ENCODE measurements at places on chromosomes 5 and 9.

GRCh38 chr5:106680330-106680729 is 990.4 kb downstream of the EFNA5 start:
- DNase-seq = no peak

- no peak for DNase-seq
Measured at GRCh38 chr5:103519550-103519949, 43.0 kb downstream of the NUDT12 start.

GRCh38 chr9:129406278-129407225 is 214.3 kb downstream of the C9orf50 start:
- DNase-seq = no peak

GRCh38 chr9:37971108-37971459 is 67.2 kb upstream of the SLC25A51 start:
- no peak for DNase-seq

DNA sequence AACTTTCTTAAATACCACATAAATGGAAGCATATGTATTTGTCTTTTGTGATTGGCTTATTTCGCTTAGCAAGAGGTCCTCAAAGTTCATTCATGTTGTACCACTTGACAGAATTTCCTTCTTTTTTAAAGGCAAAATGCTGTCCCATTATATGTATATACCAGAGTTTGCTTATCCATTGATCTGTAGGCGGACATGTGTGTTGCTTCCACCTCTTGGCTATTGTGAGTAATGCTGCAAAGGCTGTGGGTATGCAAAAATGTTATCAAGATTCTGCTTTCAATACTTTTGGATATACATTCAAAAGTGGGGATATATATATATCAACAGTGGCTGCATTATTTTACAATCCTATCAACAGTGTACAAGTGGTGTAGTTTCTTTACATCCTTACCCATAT is 271.0 kb downstream of the PRR16 start:
- DNase-seq = no peak

GRCh38 chr5:127041571-127041970 is 11.2 kb upstream of the MARCHF3 start:
- no peak for DNase-seq

DNA sequence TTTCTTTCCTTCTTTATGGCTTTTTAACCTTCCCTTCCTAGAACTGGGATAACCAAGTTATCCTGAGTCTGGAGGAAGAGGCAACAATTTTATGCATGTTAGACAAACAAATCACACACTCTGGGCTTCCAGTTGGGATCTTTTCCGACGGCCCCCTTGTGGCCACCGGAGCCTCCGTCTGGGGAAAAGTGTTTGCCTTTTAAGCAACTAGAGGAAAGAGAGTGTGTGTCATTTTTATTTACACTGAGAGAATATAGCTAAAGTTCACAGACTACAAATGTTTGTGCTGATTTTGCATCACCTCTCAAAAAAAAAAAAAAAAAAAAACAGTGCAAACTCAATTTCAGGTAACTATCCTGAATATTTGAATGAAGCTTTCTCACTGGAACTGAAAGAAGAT is 126.2 kb downstream of the SEMA6A start:
- no peak for DNase-seq

DNA sequence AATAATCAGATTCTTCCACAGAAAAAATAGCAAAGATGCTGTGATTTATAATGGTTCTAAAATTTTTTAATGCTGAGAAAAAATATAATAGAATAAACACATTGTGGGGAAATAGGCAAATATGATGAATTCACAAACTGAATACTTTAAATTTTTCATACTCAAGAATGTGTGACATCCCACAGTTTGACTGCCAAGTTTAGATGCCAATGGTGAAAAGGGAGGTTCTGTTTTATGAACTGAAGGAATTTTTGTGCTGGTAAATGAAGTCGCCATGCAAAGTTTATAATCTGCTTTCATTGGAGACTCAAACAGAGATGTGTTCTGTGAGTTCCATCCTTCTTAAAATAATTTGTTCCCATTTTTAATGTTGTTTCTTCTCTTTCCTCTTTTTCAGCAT is 367.5 kb upstream of the ADAMTS16 start:
- DNase-seq = no peak
